Right kidney (tissue), 9 donors: ENCODE measurements at places on chromosomes 13 and 19.

GRCh38 chr19:2529473-2529918, 53.6 kb downstream of the GADD45B start:
- no peak for DNase-seq

DNA sequence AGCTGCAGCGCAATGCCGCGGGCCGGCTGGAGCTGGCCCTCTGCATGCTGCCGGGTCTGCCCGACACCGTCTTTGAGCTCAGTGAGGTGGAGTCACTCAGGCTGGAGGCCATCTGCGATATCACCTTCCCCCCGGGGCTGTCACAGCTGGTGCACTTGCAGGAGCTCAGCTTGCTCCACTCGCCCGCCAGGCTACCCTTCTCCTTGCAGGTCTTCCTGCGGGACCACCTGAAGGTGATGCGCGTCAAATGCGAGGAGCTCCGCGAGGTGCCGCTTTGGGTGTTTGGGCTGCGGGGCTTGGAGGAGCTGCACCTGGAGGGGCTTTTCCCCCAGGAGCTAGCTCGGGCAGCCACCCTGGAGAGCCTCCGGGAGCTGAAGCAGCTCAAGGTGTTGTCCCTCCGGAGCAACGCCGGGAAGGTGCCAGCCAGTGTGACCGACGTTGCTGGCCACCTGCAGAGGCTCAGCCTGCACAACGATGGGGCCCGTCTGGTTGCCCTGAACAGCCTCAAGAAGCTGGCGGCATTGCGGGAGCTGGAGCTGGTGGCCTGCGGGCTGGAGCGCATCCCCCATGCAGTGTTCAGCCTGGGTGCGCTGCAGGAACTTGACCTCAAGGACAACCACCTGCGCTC, 3.8 kb upstream of the MAP2K7 start:
- no peak for DNase-seq

- no peak for DNase-seq
These were observed at the start of gene GNG14 for GRCh38 chr19:12687496-12688196. TSS of gene GNG14 (plus strand) at chr19:12687998. CDS start at chr19:12688049, 51 bp downstream.

DNA sequence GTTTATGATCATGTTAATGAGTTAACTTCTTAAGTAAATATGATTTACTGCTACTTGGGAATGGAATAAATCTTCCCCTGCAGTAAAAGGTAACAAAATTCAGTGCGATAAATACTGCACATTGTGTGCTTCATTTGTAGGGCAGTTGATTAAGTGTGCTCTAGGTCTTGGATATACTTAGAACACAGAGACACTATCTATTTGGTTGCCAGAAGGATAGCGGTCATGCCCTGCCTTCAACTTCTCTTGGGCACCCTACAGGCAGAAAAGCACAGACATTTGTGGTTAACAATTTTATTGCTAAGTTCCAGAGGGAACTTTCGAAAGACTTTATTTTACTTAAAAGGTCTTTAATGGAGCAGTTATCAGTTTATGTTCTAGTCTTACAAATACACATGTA, 605.8 kb downstream of the PCDH9 start:
- DNase-seq = no peak

- DNase-seq = no peak
These were observed 150.6 kb downstream of the LHFPL6 start for GRCh38 chr13:39452417-39452816.

GRCh38 chr19:21434967-21435544, 38.1 kb downstream of the ZNF493 start:
- DNase-seq = no peak

GRCh38 chr13:110583178-110583865, 21.8 kb upstream of the RAB20 start:
- no peak for DNase-seq

GRCh38 chr19:51600940-51601580, 29.1 kb downstream of the SIGLEC5 start:
- DNase-seq = no peak

DNA sequence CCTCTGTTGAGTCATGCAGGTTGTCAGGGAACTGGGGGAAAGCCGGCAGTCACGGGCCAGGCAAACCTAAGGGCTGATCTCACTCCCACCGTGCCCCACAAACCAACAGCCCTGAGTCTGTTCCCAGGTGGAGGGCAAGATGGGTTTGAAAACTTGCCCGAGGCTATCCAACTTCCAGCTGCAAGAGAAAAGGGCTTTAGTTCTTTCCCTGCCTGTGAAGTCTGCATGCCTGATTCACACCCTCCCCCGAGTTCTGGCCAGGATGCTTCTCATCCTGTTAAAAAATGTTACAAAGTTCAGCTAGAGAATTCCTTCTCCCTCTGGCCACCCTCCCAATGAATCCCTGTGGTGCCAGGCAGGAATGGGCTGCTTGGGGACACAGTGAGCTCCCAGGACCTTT, 33.1 kb downstream of the MYO16 start:
- no peak for DNase-seq

DNA sequence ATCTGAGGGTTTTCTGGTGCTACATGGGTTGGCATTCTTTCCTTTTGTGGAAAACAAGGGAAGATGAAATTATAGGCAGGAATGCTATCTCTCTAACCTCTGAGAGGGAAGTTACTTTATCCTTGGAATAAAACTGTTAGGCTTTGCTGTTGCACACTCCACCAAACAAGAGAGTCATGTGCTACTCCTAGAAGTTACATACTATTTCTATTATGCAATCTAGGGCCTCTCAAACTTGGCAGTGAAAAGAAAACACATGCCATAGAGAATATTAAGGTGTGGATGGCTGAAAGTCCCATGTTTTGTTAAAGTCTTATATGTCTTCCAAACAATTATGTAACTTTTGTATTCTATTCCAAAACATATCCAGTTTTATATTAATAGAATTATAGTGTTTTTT, 367.9 kb downstream of the SLC7A1 start:
- DNase-seq = no peak

- DNase-seq = no peak
These were observed 68.6 kb downstream of the STK24 start for GRCh38 chr13:98508280-98508679.

DNA sequence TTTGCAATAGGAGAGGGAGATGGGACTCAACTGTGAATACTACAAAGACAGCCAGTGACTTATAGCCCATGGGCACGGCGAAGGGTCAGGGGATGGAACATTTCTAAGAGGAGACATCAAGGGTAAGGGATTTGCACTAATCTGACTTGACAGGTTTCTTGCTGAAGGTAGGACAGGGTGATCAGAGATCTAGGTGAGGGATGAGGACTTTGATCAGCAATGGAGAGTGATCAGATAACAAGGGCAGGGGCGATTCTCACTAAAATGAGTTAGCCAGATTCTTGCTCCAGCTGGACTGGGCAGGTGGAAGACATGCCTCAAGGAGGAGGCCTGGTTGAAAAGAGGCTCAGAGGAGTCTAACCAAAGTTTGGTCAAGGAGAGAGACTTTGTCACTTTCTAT, 209.2 kb downstream of the SLC7A1 start:
- no peak for DNase-seq

DNA sequence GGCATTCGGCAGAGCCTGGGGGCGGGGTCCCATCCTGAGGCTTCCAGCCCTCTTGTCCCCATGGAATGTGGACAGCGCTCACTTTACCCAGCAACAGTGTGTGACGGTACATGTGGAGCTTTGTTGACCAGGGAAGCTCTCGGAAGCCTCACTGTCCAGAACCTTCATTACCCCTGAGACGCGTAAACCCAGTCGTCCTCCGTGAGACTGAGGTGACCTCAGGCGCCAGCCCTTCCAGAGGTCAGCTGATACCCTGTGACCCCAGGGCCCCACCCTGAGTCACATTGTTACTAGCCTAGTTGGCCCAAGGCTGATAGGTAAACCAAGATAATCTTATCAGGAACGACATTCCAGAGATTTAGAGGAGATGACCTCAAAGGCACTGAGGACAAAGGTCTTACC, 10.2 kb upstream of the TMEM160 start:
- no peak for DNase-seq

DNA sequence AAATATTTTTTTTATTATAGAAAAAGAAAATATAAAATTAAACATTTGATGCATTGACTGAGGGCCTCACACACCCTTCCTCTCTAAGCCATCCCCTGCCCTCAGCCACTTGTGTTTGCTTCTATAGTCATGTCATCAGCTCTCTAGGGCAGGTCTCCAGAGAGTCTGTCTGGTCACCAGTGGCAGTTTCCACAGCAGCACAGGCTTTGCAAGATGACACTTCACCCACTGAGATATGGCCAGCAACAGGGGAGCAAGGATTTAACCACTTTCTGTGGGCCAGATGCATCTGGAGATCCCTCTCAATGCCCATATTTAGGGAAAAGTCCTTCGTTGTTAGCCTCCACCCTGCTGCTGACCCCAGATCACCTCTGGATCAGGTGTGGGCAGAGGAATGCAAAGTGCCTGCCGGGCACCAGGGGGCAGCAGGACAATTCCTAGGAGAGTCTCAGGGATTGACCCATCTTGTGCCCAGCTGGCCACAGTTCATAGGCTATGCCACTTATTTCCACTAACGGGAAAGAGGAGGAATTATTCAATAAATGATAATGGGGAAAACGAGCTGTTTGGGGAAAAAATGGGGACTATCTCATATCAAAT, 4.8 kb downstream of the ABCC4 start:
- DNase-seq = no peak

- DNase-seq = no peak
These were observed 5.2 kb downstream of the TRIM28 start for GRCh38 chr19:58548859-58549663.

DNA sequence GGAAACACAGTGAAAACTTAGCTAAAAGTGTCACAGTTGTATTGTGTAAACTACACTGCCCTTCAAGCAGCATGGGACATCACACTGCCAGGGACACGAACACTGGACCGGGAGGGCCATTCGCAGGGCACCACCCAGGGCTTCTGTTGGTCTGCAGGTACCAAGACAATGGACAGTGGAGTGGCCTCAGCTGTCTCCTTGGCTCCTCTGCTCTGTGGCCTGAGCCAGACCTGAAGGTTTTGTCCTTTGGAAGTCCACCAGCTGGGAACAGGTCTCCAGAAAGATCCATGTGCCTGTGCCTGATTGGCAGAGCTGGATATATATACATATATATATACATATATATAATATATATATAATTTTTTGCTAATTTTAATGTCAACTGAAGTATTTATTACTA, 149.8 kb downstream of the ZNF536 start:
- DNase-seq = no peak

DNA sequence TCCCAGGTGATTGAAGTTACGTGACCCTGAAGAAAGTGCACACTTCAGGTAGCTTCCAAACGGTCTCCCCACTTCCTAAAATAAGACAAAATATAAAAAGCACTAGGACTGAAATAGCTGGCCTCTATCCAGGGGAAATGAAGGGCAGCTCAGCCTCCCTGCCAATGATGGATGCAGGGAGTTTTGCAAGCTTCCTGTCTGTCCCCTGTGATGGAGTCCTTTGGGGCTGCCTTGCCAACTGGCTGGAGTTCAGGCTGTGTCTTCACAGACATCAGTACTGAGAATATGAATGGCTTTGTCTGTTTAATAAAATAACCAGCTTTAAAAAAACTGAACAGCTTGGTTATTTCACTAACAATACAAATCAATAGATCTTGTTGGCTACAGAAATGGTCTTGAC, 101.4 kb upstream of the GPR12 start:
- no peak for DNase-seq

DNA sequence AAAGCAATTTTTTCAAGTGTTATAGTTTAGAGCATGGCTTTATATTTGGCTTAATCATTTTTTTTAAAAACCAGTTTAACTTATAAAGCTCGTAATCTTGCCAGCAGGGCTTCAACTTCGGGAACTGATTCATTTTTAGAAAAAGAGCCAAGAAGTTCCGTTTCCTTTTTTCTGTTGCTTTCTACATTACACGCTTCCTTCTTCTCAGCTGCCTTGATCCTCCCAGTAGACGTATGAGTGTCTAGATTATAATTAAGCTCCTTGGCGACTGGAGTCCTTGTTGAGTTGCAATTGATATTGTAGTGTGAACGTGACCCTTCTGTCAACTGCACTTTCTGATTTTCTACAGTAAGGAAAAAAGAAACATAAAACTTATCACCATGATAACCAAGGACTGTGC, 497.2 kb downstream of the DIAPH3 start:
- DNase-seq = no peak

DNA sequence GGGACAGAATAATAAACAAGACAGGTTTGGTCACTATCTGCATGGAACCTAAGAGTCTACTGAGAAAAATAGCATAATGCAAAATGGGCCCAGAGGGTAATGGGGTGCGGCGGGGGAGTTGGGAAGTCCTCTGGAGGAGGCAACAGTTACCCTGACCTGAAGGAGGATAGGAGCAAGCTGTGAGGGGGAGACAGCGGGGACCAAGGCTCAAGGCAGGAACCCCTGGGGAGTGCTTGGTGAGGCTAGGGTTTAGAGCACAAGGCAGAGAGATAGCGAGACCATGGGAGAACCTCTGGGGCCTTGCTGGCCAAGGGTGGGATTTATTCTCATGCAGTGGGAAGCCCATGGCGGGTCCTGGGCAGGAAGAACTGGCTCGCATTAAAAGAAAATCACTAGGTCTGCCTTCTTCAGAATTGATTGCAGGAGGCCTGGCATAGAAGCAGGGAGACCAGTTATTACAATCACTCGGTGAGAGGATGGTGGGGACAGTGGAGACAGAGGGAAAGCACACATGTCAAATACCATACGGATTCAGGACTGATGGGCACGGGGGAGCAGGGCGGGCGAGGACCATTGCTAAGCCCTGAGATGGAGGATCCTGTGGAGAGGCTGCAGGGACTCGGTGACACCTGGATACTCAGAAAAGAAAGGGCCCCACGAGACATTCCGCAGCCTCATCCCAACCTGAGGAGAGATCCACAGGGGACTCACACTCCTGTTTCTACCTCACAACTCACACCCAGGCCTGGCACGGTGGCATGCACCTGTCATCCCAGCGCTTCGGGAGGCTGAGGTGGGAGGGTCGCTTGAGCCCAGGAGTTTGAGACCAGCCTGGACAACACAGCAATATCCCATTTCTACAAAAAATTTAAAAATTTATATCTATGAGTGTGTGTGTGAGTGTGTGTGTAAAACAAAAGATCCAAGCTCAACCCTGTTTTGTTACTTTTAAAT, 110.4 kb downstream of the URI1 start:
- DNase-seq = no peak

DNA sequence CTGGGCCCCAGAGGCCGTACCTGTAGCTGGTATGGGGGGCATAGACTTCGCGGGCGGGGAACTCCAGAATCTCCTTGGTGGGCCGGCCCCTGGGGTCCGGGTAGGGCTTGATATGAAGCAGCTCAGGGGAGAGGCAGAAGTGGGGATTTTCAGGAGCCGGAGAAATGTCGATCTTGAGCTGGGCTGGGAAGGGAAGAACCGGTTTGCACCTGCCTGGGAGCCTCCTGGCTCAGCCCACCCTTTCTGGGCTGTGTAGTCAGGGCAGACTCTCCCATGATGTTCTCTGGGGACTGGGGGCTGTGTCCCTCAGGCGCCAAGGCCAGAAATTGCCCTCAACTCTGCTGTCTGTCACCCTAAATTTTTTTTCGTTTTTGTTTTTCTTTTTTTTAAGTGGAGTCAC, 2.6 kb downstream of the ANGPTL8 start:
- DNase-seq = no peak

GRCh38 chr19:53196777-53197396, 3.7 kb upstream of the ZNF665 start:
- DNase-seq = peak; percentile 87

DNA sequence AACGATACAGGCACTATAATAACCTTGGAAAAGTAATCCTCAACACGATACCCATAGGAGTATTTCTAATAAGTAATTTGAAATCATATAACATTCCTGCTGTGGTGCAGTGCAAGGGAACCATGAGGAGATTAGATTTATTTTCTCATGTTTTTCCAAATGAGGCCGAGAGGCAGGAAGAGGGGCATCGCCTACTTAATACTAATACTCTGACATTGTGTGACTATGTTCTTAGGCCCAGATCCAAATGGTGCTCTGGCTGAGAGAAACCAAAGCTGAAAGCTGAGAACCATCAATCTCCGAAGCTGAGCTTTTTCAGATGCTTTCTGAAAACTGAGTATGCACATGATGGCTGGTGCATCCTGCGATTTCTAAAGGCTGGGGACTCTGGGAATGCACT, 248.0 kb upstream of the MAB21L1 start:
- DNase-seq = no peak
